ENCODE measurements at places on chromosomes 12 and 14.

DNA sequence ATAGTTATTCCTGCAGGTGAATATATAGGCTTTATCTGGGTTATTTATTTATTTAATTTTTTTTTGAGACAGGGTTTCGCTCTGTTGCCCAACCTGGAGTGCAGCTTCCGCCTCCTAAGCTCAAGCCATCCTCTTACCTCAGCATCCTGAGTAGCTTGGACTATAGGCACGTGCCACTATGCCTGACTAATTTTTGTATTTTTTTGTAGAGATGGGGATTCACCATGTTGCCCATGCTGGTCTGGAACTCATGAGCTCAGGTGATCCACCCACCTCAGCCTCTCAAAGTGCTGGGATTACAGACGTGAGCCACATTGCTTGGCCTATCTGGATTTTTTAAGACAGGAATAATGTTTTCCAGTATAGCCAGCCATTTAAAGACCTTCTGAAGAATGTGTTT lies 2.0 kb downstream of the RAN start:
- DNase-seq = no peak

GRCh38 chr12:126772171-126772864 lies 1494.7 kb upstream of the TMEM132C start:
- no peak for DNase-seq

DNA sequence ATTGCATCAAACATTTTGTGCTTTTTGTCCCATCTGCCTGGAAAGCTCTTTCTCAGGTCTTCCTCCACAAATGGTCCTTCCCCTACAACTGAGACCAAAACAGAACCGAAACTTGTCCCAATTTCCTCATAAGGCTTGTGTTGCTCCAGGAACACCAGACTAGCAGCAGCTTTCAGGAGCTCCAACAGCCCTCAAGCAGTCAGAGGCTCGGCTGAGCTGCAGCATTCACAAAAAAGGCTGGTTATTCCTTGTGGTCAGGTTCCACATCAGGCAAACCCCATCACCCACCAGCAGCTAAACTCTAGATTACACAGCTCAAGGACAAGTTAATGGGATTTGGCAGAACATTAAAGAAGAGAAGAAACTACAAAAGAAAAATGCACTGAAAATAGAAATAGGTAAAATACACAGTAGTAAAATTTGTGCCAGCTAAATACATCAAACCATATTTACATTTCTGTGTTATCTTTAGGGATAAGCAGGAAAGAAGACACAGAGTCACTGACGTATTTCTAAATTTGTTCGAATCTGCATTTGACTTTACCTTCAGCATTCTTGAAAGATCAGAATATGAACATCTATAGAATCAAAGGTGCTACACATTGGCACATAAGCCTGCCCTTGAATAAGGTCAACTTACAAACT lies 141.2 kb downstream of the STXBP6 start:
- no peak for DNase-seq

DNA sequence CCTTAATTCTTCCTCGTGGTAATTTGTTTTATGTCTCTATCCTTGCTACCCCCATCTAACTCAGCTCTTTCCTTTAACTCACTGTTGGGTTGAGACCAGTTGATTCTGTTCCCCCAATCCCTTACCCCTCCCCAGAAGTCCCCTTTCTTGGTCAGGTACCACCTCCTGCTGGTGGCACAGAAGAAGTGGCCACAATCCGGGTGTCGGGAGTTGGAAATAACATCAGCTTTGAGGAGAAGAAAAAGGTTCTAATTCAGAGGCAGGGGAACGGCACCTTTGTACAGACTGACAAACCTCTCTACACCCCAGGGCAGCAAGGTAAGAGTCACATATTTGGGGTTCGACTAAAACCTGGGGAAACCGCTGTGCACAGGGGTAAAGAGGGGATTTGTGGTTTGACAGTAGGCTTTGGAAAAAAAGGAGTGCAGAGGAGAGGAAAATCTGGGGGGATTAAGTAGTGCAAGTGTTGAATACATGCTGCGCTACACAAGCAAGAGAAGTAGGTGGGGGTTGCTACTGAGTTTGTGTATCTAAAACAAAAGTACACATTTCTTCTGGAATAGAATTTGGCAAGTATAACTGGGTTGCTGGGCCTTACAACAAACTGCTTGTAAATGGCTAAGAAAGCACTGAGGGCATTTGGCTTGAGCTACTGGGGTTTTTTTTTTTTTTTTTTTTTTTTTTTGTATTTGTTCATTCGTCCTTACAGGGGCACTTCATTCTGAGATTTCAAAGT lies 1.3 kb downstream of the A2ML1 start:
- DNase-seq = no peak

DNA sequence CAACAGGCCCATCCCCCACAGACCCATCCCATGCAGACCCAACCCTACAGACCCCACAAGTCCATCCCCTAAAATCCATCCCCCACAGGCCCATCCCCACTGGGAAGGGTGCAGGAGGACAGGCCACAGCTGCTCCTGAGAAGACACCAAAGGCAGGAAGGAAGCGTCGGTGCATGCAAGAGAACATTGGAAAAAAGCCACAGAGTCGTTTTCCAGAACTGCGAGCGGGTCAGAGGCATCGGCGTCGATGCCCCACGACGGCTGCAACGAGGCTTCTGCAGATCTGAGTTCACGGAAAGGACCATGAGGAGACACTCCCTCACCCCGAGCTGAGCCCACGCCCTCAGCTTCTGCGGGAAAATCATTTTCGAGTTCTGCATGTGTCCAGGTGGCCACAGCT lies 59.6 kb upstream of the GALNT9 start:
- DNase-seq = no peak

- DNase-seq = no peak
Observed at GRCh38 chr12:14261096-14261495, 104.4 kb upstream of the ATF7IP start.

GRCh38 chr14:63045612-63046320 lies 508 bp upstream of the KCNH5 start:
- DNase-seq = peak; percentile 75

GRCh38 chr14:105203057-105203531 lies 22.0 kb upstream of the NUDT14 start:
- no peak for DNase-seq

GRCh38 chr12:19778172-19778571 lies 338.9 kb downstream of the AEBP2 start:
- DNase-seq = no peak

GRCh38 chr12:12715459-12716150 lies 1.6 kb upstream of the CDKN1B start:
- peak; percentile 51 for DNase-seq

DNA sequence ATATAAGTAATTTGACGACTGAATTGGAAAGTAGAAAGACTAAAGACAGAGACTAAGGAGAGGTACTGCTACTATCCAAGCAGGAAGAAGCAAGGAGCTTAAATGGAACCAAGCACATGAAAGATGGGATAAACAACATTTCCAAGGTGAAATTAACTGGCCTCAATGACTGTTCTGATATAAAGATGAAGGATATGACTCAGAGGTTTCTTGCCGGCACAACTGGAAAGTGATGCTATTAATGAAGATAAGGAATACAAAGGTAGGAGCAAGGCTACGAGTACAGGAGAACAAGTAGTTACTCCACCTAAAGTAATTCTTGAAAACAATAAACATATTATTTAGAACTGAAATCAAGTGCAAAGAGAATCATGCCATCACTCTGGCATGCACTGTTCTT lies 6.4 kb downstream of the SNX6 start:
- DNase-seq = no peak

GRCh38 chr14:31110872-31111271 lies 84.7 kb upstream of the STRN3 start:
- DNase-seq = no peak

GRCh38 chr12:107560899-107561285 lies 124.7 kb upstream of the PWP1 start:
- no peak for DNase-seq

GRCh38 chr14:88632512-88632911 lies 69.7 kb downstream of the ZC3H14 start:
- DNase-seq = no peak

DNA sequence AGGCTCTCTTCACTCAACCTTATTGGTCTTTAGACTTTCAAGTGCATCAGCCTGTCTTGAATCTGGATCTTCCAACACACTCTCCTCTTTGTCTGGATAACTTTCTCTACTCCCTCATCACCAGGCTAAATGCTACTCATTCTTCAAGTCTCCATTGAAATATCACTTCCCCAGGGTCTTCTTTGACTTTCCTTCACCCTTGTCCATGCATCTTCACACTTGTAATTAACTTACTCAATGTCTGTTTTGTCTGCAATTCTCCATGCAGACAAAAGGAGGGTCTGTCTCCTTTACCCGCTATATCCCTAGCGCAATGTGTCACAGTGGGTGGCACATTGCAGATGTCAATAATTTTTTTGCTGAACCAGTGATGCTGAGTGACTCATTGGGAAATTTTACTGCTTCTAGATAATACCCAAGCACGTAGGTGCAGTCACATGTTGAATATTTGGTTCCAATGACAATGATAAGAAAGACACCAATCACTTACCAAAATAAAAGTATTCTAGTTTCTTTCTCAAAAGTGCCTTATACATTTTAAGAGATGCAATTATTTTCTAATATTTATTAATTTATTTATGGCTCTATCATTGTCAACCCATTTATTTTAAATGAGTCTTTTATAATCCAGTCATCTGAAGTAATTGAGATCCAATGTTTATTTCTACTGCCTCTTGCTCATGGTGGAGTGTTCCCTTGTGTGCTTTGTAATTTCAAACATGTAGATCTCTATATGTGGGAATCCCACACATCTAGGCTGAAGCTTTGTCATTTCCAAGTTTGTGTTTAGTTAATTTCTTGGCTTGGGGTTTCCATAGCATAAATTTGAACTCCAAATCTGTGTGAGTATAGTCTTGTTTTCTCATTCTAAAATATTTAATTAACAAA lies 21.7 kb upstream of the RFC5 start:
- no peak for DNase-seq

GRCh38 chr14:104678901-104679705 lies 10.3 kb upstream of the INF2 start:
- DNase-seq = no peak

- no peak for DNase-seq
Observed at GRCh38 chr12:57744194-57744776, 554 bp upstream of the TSPAN31 start.

DNA sequence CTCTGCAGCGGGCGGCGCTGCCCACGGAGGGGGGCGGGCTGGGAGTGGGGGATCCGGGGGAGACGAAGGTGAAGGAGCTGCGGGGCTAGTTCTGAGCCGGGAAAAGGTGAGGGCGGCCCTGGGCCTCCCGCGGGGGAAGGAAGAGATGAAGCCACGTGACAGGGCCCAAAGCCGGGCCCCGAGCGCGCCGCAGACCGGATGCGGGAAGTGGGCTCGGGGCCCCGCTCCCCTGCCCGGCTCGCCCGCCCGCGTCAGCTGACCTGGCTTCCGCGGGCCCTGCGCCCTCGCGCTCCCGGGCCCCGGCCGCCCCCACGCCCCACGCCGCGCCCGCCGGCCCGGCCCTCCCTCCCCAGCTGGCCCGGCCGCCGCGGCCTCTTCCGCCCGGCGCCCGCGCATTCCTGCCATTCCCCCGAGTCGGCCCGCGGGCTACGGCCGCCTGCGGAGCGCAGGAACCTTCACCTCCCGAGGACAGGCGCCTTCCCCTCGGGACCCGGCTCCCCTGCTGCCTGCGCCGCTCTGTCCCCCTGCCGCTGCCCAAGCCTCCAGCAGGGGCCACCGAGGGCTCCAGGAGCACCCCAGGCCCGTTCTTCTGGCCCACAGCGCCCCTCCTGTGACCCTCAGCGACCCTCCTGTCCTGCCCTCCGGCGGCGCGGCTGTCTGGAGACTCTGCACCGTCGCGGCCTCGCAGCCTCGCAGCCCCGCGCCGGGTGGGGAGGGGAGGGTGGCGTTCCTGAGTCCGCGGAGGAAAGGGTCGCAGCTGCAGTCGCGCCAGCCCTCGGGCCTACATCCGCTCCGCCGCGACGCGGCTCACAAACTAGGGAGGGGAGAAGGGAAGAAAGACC lies 20.4 kb downstream of the NINJ2 start:
- peak; percentile 6 for DNase-seq

GRCh38 chr12:98110536-98110935 lies 404.9 kb upstream of the TMPO start:
- no peak for DNase-seq

DNA sequence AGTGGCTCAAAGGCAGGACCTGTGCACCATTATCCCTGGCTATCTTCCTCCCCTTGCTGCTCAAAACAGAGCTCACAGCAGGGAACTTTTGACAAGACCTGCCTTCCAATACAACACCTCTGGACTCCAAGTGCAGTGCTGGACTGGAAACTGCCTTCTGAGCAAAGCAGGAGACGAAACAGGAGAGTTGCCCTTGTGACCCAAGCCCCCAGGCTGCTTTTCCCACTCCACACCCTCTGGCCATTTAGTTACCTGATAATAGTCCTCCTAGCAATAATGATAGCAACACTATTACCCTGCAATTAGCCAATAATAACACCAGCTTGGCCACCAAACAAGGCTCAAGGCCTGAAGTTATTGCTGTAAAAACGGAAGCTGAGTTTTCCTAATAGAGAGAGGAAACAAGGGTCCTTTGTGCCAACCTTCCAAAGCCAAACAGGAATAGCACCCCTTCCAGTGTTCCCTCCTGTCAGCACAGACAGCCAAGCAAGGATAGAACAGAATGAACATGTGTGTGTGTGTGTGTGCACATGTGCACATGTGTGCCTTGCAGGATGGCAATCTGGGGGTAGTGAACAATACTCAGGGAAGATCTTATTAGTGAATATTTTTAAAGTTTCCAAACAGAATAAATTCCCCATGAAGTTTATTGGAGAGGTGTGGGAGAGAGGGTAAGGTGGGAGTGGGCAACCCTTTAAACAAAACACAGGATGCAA lies 9.2 kb upstream of the KRT73 start:
- no peak for DNase-seq

- DNase-seq = no peak
Observed at GRCh38 chr12:41467591-41468325, 279.6 kb downstream of the PDZRN4 start.

GRCh38 chr12:72777806-72778205 lies 505.6 kb downstream of the TRHDE start:
- DNase-seq = no peak

DNA sequence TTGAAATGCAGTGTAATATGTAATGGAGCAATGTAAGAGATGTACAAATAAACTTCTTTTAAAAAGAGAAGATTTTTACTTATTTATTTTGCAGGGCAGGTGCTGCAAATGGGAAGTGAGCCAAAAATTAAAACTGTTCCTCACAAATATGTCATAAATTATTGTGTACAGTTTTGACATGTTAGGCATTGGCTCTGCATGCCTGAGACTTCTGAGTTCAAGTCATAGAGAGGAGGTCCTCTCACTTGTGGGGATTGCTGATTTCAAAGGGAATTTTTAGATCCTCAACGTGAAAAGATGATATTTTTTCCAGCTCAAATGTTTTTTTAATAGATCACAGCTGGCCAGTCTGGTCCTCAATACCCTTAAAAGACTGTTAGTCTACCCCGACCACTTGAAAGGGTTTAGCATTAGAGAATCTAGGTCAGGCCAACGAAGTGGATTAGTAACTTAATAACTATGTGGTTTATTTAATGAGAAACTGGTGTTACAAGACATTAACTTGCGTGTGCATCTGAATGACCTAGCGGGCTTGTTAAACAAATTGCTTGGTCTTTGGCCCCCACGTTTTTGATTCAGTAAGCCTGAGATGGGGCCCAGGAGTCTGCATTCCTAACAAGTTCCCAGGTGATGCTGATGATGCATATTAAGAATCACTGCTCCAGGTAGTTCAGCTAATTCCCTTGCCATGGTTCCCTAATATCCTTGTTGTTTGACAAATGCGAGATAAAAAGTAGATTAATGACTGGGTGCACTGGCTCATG lies 30.9 kb upstream of the WDR89 start:
- no peak for DNase-seq

All from NCI-H187 (cell line).